ENCODE measurements at places on chromosomes 3 and 15. TPM values are rescaled to one million over a fixed set of nuclear protein-coding genes. Genes with fewer than 3 reads are reported as not detected.

Gene OSTN
- not detected for total RNA-seq

Gene EPHA6
- not detected for total RNA-seq

Gene ACTC1
- 0.48 TPM for total RNA-seq

Gene PLA2G4B
- 1.00 TPM for total RNA-seq

Gene SETD2
- total RNA-seq = 17.9 TPM

Gene CBLB
- total RNA-seq = 14.0 TPM

Gene SSUH2
- 0.65 TPM for total RNA-seq

Gene CHRD
- total RNA-seq = 0.29 TPM

Gene MAP3K13
- total RNA-seq = 15.5 TPM

Gene PLS1
- total RNA-seq = 13.7 TPM
